SK-MEL-5 (cell line): ENCODE measurements at places on chromosomes 2 and 18. TPM values are rescaled to one million over a fixed set of nuclear protein-coding genes. Genes with fewer than 3 reads are reported as not detected.

The TMEFF2 gene
- total RNA-seq: 0.03 TPM in 1 of 2 replicates, not detected in the other

The IL36RN gene
- total RNA-seq: not detected in 2 replicates

The SYT4 gene
- not detected in 2 replicates for total RNA-seq

The ORMDL1 gene
- total RNA-seq: 80.6 and 90.7 TPM in 2 replicates

The SCYGR4 gene
- not detected in 2 replicates for total RNA-seq

The CNDP1 gene
- 0.08 and 0.51 TPM in 2 replicates for total RNA-seq

The MSGN1 gene
- not detected in 2 replicates for total RNA-seq

The REEP1 gene
- total RNA-seq: 1.0 and 2.0 TPM in 2 replicates

The SPATA3 gene
- total RNA-seq: not detected in 2 replicates

The TMEM169 gene
- 0.16 and 0.67 TPM in 2 replicates for total RNA-seq

The PKDCC gene
- 12.2 and 15.1 TPM in 2 replicates for total RNA-seq

The ABCG8 gene
- not detected in 2 replicates for total RNA-seq

The SP140 gene
- total RNA-seq: not detected in 2 replicates

The ADGRF3 gene
- total RNA-seq: 0.05 TPM in 1 of 2 replicates, not detected in the other

The FOXD4L1 gene
- total RNA-seq: not detected in 2 replicates

The SEPTIN10 gene
- 26.5 and 26.6 TPM in 2 replicates for total RNA-seq

The STAT4 gene
- not detected in 2 replicates for total RNA-seq

The GALNT13 gene
- 0.21 TPM in 1 of 2 replicates, not detected in the other for total RNA-seq

The TANC1 gene
- 34.6 and 42.6 TPM in 2 replicates for total RNA-seq

The MEP1B gene
- not detected in 2 replicates for total RNA-seq

The KLF11 gene
- 10.9 and 11.0 TPM in 2 replicates for total RNA-seq

The KCNF1 gene
- 0.05 TPM in 1 of 2 replicates, not detected in the other for total RNA-seq

The TANK gene
- total RNA-seq: 25.1 and 29.7 TPM in 2 replicates

The GCG gene
- total RNA-seq: not detected in 2 replicates
